ENCODE measurements at places on chromosomes 4 and X. TPM values are rescaled to one million over a fixed set of nuclear protein-coding genes. Genes with fewer than 3 reads are reported as not detected.

- DNase-seq: no peak
Observed at GRCh38 chrX:10900585-10901289, 210.4 kb upstream of the HCCS start.

DNA sequence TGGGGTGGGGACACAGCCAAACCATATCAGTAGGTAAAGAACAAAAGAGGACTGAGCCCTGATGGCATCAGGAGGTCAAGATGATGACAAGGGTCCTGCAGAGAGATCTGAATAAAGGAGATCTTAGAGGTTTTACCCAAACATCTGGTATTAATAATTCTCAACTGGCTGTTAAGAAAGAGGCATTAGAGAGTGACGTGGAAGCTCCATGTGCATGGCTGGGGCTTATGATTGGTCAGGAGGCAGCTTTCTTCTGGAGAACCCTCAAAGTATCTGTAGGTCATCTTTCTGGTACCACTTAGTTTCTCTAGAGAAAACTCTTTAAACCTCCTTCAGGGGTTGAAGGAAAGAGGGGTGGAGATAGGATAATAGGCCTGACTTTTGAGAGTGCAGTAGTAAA, 18.7 kb downstream of the MGST2 start:
- no peak for DNase-seq

DNA sequence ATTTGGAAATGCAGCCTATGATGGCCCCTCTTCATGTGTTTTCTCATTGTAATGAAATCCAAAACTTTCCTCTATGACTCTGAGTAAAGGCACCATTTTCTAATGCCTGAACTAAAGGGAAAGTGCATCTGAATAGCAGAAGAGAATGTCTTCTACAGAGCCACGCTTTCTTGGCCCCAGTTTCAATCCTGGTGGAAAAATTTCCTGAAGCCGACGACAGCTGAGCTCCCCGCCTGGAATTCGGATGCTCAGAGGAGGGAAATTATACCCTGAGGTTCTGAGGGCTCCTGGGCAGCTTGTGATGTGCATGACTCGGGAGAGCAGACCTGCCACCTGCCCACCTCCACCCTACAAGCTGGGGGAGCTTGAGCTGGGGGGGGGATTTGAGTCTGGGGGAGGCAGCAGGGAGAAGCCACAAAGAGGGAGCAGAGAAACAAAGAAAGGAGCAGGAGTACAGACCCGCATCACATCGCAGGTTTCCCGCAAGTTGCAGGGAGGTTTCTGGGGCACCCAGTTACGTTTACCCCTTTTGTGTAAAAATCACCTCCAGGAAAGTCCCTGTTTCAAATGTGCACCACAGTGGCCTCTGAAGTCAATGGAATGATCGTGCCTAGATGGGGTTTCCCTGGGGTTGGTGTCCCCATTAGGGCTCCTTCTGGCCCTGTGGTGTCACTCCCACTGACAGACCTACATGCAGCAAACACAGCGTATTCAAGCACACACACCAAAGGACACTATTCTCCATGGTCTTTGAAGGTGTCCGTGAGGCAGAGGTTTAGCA, 145.6 kb upstream of the RBPJ start:
- DNase-seq: no peak

DNA sequence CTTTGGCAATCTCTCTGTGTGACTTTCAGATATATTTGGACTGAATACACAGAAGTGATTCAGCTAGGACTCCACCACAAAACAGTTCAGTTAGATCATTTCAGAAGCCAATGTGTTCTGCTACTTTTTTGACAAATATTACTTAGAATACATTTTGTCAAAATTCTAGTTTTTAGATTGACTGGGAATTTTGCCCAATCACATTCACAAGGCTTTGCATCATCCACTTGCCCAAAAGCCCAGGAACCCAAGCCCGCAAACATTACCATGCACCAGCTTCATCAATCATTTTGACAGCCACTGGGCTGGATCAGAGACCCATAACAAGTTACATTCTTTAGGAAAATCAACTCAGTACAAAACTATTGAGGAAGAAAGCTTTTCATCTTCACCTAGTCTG, 256.6 kb upstream of the NDST3 start:
- no peak for DNase-seq

DNA sequence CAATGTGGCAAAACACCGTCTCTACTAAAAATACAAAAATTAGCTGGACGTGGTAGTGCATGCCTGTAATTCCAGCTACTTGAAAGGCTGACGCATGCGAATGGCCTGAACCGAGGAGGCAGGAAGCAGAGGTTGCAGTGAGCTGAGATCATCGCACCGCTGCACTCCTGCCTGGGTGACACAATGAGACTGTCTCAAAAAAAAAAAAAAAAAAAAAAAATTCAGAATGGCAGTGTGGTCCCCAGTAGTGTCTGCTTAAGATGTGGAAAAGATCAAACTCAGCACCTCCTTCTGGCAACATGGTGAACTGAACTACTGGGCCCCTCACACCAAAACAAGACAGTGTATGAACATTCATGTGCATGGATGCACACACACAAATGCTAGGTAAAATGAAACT, 32.2 kb downstream of the SMS start:
- DNase-seq: no peak

DNA sequence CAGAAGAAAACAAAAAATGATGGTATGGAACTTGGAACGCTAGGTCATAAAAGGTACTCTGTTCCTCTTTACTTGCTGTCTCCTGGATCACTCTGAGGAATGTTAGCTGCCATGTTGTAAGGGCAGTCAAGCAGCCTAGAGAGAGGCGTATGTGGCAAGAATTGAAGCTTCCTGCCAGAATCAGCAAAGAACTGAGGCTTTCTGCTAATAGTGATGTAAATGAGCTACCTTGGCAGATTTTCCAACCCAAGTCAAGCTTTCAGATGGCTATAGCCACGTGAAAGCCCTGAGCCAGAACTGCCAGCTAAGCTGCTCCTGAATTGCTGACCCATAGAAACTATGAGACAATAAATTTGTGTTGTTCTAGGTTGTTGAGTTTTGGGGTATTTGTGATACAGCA, 38.7 kb downstream of the AASDH start:
- DNase-seq: no peak

DNA sequence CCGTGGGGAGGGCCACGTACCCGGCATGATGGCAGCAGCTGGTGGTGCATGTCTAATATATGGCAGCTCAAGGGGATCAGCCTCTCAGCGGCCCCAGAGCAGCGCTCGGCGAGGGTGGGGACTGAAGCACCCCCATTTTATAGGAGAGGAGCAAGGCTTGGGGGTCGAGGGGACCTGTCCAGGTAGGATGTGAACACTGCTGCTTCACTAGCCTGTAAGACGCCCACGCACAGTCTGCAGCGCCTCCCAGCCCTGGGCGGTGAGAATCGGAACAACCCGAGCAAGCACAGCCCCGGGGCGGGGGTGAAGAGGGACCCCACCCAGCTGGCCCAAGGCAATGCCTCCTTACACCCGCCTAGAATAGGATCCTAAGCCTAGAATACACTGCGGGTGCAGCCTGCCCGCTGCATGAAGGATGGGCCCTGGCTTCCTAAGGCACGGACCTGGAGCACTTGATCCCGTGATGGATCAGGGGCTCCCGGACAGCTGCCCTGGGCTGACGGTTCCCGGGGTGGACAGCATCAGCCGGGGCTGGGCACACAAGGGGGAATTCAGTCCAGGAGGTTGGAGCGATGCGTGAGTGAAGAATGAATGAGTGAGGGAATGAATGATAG, 17.6 kb downstream of the ADRA2C start:
- DNase-seq: no peak

DNA sequence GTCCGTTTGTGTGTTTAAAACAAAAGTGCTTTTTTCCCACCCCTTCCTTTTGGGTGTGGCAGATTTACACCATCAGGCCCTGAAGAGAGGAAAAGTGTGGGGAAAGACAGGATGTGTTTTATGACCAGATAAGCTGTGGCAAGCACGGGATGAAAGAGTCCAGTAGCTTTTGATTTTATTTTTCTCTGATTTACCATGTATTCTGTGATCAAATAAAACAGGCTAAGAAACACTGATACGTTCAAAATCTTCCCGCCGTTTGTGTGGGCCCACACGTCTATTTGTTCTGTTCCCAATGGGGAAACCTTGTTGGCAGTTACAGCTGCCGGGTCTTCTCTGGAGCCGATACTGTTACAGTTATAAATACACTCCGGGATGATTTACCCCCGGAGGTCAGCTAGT, 10.8 kb downstream of the LRP2BP start:
- DNase-seq: no peak

DNA sequence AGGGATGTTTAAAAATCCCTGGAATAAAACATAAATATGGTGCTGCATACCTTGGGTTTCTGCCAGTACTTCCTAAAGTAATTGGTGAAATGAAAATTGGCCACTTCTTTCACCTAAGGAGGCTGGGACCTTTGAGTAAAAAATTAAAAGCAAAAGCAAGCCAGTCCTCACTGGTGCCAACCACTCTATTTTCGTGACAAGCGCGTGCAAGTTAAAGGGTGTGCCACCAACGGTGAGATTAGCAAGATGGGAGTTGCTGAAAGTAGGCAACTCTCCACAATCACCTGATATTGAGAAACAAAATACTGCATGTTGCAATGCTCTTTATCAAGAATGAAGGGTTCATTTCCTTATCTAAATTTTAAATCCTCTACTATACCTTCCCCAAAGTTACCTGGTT, 19.7 kb upstream of the RTL9 start:
- DNase-seq: no peak

GRCh38 chr4:176484301-176484984, 164.7 kb downstream of the SPCS3 start:
- no peak for DNase-seq

DNA sequence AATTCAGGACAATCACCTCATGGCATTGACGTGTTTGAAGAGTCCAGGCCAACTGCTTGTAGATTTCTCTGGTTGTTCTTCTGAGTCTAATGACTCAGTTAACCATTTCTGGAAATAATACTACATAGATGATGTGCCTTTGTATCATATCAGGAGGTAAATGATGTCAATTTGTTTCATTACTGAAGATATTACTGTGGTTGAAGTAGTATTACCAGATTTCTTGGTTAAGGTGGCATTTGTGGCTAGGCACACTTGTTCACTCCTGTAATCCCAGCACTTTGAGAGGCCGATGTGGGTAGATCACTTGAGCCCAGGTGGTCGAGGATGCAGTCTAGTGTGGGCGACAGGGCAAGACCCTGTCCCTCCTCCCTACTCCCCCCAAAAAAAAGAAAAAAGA, 15.7 kb downstream of the RPL9 start:
- DNase-seq: no peak

GRCh38 chr4:13118633-13119032, 365.5 kb downstream of the RAB28 start:
- DNase-seq: no peak

PCYT1B gene
- total RNA-seq: 0.16 TPM

FAM47A gene
- total RNA-seq: not detected

ARHGAP36 gene
- total RNA-seq: 119 TPM

TIMM8A gene
- 3.5 TPM for total RNA-seq

IQCM gene
- not detected for total RNA-seq

FHIP1A gene
- 22.3 TPM for total RNA-seq

CISD2 gene
- total RNA-seq: 17.4 TPM

MGST2 gene
- 58.7 TPM for total RNA-seq

MID1 gene
- 10.8 TPM for total RNA-seq

FABP2 gene
- not detected for total RNA-seq

Measured in breast epithelium (tissue), 4 donors.